ENCODE measurements at places on chromosomes 5 and 9.

GRCh38 chr5:170434966-170435605 is 45.9 kb upstream of the KCNMB1 start:
- peak; percentile 28 for DNase-seq

GRCh38 chr5:176632745-176633144 is 2.3 kb downstream of the EIF4E1B start:
- no peak for DNase-seq

DNA sequence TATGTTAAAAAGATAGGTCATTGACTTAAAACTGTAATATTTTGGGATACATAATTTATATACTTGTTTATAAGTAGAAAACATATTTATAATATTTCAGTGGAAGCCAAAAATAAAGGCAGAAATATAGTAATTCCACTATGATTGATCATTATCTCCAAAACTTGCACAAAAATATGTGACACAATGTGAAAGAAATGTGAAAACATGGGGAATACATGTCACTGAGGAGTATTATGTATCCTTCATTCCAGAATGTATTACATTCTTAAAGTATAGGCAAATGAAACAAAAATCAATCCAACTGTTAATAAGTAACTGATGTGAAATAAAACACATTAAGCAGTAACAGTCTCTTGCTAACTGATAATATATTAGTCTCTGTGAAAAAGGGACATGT is 236.7 kb downstream of the CDH18 start:
- DNase-seq: no peak

DNA sequence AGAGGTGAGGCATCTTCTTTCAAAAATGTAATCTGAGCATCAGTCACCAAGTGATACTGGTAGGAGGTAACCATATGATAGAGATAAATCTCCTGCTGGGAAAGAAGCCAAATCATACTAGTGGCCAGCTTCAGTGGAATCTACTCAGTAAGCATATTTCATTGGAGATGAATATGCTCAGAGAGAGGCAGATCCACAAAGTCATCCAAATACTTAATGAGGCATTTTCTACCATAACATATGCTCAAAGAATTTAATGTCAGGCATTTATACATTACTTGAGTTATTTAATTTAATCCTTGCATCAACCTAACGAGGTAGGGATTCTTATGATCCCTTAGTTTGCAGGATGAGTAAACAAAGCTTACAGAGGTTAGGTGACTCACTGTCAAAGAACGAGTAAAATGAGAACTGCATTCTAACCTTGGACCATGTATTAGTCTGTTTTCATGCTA is 50.9 kb upstream of the DMRTA1 start:
- DNase-seq: no peak

All from T-helper 1 cell (primary cell).